ENCODE measurements at places on chromosomes 13 and 19. TPM values are rescaled to one million over a fixed set of nuclear protein-coding genes. Genes with fewer than 3 reads are reported as not detected.

Gene POU4F1
- not detected for total RNA-seq

Gene ZNF536
- 4.1 TPM for total RNA-seq

Gene ANGPTL8
- total RNA-seq = not detected

Gene AKAP11
- total RNA-seq = 31.3 TPM

Gene LGALS14
- not detected for total RNA-seq

Gene ZNF224
- 34.9 TPM for total RNA-seq

Gene CATSPERD
- total RNA-seq = not detected

Gene SIGLEC12
- total RNA-seq = not detected

Gene ZNF540
- total RNA-seq = 0.69 TPM

Measured in melanocyte of skin (primary cell).